Bronchial smooth muscle cell (primary cell): ENCODE measurements at places on chromosomes 5 and 9. TPM values are rescaled to one million over a fixed set of nuclear protein-coding genes. Genes with fewer than 3 reads are reported as not detected.

SLC22A4 gene
- 1.2 and 4.4 TPM in 2 replicates for total RNA-seq

LHX2 gene
- total RNA-seq, result not detected in 2 replicates

PDE6A gene
- not detected in 2 replicates for total RNA-seq

ADGRD2 gene
- not detected in 2 replicates for total RNA-seq
